ENCODE measurements at places on chromosomes 4 and X.

GRCh38 chr4:149029056-149029651, 586.9 kb upstream of the NR3C2 start:
- DNase-seq: no peak

DNA sequence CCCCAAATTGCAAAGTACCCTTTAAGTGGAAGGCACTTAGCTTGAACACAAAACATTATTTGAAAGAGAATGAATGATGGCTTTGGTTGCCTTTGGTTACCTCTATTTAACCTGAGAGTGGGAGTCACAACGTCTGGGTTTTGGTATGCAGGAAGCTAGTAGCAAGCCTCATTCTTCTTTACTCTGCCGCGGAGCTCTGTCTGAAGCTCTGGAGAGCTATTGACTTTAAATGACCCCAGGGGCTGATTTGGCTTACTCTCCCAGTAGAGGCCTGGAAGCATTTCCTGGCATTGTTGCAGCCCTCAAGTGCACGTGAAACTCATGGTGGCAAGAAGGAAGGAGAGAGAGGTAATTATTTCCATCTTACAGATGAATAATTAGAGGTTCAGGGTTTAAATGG, 81.8 kb upstream of the MAGEA4 start:
- DNase-seq: peak; percentile 3

- no peak for DNase-seq
Measured at GRCh38 chrX:121598356-121598755, 550.9 kb downstream of the GLUD2 start.

DNA sequence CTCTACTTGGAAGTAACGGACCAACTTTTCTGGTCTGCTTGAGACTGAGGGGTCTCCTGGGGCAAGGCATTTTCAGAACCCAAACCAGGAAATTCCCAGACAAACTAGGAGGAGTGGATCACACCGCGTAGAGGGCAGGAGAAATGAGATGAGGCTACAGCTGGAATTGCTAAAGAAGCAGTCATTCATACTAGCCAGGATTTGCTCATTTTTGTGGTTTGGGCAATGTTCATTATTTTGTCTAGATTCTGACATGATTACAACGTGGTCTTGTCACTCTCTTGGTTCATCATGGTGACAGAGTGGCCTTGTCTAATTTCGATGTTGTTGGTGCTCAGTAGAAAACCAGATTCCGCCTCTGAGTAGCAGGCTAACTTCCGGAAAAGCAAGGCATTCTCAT, 63.2 kb downstream of the BANK1 start:
- DNase-seq: no peak

All from iris pigment epithelial cell (primary cell).